Dermis blood vessel endothelial cell (primary cell): ENCODE measurements at places on chromosomes 16 and 17. TPM values are rescaled to one million over a fixed set of nuclear protein-coding genes. Genes with fewer than 3 reads are reported as not detected.

The ITGAD gene
- not detected in 2 replicates for total RNA-seq

The FBXL16 gene
- 0.05 TPM in 1 of 2 replicates, not detected in the other for total RNA-seq

- no peak for DNase-seq
Measured at GRCh38 chr17:38872027-38872511, 2.2 kb downstream of the LASP1 start.

GRCh38 chr17:61822326-61823285 is 40.7 kb downstream of the BRIP1 start:
- DNase-seq: no peak

DNA sequence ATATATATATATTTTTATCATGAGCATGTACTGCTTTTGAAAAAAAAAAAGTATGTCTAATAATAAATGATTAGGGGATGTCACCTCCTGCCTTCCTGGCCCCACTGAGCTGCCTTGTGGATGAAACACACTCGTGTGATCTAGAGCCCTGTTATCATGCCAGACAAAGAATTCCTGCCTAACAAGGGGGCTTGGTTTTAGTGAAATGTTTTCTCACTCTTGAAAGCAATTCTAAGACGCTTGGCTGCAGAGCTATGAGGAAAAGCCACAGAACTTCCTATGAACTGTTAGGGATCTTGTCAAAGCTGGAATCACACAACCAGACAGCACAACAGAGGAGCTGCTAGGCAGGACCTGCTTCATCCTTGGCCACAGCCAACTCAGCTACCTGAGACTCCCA is 4.0 kb downstream of the ZDHHC1 start:
- DNase-seq: no peak

DNA sequence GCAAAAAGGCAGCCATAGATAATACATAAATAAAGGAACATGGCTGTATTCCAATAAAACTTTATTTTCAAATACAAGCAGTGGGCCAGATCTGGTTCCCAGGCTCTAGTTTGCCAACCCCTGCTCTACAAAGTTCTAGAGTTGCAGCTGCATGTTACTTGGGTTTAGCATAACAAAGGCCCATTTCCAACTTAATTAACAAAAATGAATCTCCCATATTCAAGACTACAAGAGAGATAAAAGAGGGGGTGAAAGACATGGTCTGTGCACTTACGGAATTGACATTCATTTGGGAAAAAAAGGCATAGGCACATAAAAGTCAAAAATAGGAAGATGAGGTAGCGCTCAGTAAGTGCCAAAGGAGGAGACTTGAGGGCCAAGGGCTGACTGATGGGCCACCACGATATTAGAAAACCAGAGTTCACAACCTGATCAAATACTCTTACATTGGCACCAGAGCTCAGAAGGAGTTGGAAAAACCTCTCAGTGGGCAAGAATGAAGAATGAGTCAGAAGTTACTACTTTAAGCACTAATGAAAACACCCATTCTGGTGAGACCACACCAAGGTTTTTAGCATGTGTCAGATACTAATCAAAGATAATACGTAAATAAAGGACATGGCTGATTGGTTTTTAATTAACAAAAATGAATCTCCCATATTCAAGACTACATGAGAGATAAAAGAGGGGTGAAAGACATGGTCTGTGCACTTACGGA is 164.0 kb downstream of the VPS53 start:
- no peak for DNase-seq

DNA sequence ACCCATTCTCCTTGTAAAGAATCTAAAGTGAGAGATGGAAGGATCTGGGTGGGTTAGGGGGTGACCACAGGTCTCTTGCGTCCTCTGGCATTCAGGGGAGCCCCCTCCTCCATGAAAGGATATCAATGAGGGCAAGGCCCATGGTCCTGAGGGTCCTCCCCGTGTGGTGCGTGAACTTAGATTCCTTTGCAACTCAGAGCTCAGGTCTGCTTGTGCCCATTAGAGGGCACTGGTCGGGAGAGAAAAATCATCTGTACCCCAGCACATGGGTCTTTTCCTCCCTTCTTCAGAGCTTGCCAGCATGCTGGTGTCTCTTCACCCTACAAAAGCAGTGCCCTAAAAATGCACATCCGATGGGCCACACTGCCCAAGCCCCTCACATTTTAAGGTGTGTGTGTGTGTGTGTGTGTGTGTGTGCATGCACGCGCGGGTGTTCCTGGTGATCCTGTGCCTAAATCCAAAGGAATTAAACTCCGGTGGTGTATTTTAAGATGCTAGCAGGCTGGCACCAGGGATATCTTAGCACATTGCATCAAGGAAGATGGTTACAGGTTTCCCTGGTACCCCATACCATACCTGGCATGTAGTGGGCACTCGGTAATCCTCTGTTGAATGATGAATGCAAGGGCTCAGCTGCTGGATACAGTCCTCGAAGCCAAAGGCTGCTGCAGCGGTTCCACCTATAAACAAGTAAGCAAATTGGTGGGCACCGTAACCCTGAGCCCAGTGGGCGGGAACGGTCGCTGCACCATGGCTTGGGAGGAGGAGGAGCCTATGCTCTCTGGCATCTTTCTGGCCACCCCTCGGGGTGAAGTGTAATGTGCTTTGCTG is 4.7 kb downstream of the C1QTNF1 start:
- no peak for DNase-seq

- DNase-seq: peak; percentile 44
Measured at GRCh38 chr16:15857724-15858560, 1.1 kb upstream of the MYH11 start.

- peak; percentile 89 for DNase-seq
Measured at GRCh38 chr17:41801374-41802271, 10.1 kb downstream of the P3H4 start.

- DNase-seq: no peak
Measured at GRCh38 chr16:10517868-10518267, 62.5 kb downstream of the EMP2 start.

DNA sequence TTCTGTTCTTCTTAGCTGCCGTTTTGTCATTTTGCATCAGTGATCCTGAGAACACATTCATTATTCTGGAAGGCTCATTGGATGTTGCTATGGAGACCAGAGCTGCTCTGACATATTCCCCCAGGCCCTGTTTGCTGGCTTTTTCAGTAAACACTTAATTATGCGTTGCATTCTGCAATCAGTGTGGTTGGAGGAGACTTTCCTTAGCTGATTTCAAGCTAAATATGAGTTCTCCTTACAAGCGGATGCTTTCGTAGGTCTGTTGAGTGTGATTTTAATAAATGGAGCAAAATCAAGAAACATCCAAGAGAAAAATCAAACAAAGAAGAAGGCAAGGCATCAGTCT is 38.2 kb upstream of the NUDT7 start:
- no peak for DNase-seq
